ENCODE measurements at places on chromosomes 6 and 20.

GRCh38 chr20:59736366-59736765 is 132.0 kb downstream of the PHACTR3 start:
- H3K27me3 ChIP-seq = peaks cover 11% of the 10 kb centered on the region
- H3K4me1 ChIP-seq = peaks cover 5% of the 10 kb centered on the region
- DNase-seq = no peak
- H3K27ac ChIP-seq = no peak overlapping the region
- peaks cover 6% of the 10 kb centered on the region for H3K36me3 ChIP-seq
- no peak overlapping the region for H3K4me3 ChIP-seq

GRCh38 chr20:40606237-40606636 is 82.8 kb downstream of the MAFB start:
- no peaks in the 10 kb centered on the region for H3K4me1 ChIP-seq
- H3K4me3 ChIP-seq = no peak overlapping the region
- no peaks in the 10 kb centered on the region for H3K36me3 ChIP-seq
- no peak overlapping the region for H3K27ac ChIP-seq
- peaks cover 2% of the 10 kb centered on the region for H3K27me3 ChIP-seq
- no peak for DNase-seq

GRCh38 chr6:30957716-30958115 is 16.9 kb downstream of the MUCL3 start:
- peaks cover 38% of the 10 kb centered on the region for H3K4me1 ChIP-seq
- no peaks in the 10 kb centered on the region for H3K36me3 ChIP-seq
- H3K4me3 ChIP-seq = peak overlapping the region; percentile 68
- DNase-seq = no peak
- peak overlapping the region; percentile 79 for H3K27ac ChIP-seq
- H3K27me3 ChIP-seq = peaks cover 1% of the 10 kb centered on the region

- DNase-seq = no peak
- peaks cover 8% of the 10 kb centered on the region for H3K4me1 ChIP-seq
- no peak overlapping the region for H3K4me3 ChIP-seq
- H3K36me3 ChIP-seq = peaks cover 6% of the 10 kb centered on the region
- H3K27ac ChIP-seq = no peak overlapping the region
- H3K27me3 ChIP-seq = peaks cover 10% of the 10 kb centered on the region
Measured at GRCh38 chr6:153135681-153136080, 4.6 kb upstream of the RGS17 start.

DNA sequence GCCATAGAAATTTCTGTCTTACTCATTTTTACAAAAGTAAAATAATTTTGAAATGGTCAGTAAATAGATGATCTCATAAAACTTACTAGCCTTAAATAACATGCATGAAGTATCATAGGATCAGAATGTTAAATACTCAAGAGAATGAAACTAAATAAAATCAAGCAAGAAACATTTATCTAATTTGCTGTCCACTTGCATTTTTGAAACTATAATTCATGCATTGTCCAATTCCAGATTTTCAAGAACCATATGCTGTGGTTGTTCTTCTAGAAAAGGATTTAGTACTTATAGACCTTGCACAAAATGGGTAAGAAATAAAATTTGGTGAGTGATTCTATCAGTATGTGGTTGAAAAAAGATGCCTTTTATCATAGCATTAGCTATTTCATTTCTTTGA is 107.0 kb downstream of the STXBP5 start:
- peaks cover under 1% of the 10 kb centered on the region for H3K36me3 ChIP-seq
- H3K27me3 ChIP-seq = no peaks in the 10 kb centered on the region
- DNase-seq = no peak
- no peak overlapping the region for H3K4me3 ChIP-seq
- H3K4me1 ChIP-seq = peaks cover 1% of the 10 kb centered on the region

Data from endothelial cell (in vitro differentiated cells).